ENCODE measurements at places on chromosomes 13 and 19.

DNA sequence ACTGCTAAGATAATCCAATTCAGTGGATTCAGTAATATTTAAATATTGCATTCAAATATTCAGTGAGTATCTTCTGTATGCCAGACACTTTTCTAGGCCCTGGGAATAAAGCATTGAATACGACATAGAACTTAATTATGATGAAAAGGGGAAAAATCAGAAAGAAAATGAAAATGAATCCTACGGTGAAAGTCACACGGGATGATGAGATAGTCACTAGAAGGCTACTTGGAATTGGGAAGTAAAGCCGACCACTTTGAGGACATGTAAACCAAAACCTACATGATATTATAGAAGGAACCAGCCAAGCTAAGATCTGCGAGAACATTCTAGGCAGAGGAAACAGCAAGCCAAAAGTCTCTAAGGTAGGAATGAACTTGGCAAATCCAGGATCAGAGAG is 10.1 kb downstream of the DPY19L3 start:
- DNase-seq: no peak

- no peak for DNase-seq
These were observed 8.1 kb upstream of the RSPH6A start for GRCh38 chr19:45823182-45823581.

DNA sequence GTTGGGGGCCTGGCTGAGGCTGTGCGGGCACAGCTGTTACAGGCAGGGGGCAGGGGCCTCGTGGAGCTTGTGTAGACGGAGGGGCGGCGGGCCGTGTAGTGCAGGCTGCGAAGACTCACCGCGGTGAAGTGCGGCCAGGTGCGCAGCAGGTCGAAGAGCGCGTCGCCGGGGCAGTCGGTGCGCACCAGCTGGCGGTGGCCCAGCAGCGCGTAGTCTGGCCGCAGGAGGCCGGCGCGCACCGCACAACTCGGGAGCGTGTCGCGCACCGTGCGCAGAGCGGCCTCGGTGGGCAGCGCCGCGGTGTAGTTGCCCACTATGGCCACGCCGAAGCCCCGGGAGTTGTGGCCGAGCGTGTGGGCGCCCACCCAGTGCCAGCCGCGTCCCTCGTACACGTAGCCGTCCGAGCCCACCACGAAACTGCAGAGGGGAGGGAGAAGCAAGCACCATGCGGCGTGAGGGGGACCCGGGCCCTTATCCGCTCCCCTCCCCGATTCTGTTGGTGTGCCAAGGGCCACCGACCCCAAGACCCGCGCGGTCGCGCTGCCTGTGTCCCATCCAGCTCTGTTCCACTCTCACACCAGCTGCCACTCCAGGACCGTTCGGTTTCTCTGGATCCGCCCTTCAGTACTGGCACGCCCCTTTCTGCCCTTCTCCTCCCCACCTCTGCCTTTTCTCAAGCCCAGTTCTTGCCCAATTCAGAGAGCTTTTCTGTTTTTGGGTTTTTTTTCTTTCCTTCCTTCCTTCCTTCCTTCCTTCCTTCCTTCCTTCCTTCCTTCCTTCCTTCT is 5.4 kb upstream of the RASAL3 start:
- DNase-seq: peak; percentile 37

- no peak for DNase-seq
These were observed 113.1 kb downstream of the KLF5 start for GRCh38 chr13:73171926-73172325.

- no peak for DNase-seq
These were observed 20.6 kb upstream of the PCCA start for GRCh38 chr13:100068133-100068931.

DNA sequence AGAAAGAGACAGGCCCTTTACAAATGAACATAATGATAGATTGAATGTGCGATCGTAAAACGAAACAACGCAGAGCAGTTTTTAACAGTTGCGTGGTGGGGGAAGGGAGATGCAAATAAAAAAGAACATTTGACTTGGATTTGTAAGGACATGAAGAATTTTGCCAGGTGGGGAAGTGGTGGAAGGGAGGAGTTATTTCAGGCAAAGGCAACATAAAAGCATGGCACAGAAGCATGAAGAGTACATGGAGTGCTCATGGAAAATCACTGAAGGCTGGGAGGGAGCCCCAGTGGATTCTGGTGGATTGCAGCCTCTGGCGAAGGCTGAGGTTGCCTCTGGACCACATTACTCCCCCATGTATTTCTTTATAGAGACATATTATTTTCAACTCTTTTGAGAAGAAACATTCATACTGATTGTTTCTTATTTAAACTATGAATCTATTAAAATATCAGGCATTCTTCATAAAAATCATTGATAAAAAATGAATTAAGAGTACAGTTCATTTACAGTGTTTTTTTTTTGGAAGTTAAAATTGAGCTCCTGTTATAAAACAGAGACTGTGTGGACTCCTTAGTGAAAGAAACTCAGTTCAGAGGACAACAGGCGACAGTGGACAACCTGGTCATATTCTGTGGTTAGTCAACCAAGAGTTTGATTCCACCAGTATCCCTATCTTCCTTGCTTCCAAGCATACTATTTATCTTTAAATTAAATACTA is 57.5 kb downstream of the STARD13 start:
- DNase-seq: no peak

GRCh38 chr13:106182404-106182803 is 353.1 kb downstream of the EFNB2 start:
- DNase-seq: no peak

- DNase-seq: no peak
These were observed 77.9 kb upstream of the XPO4 start for GRCh38 chr13:20980430-20980829.

DNA sequence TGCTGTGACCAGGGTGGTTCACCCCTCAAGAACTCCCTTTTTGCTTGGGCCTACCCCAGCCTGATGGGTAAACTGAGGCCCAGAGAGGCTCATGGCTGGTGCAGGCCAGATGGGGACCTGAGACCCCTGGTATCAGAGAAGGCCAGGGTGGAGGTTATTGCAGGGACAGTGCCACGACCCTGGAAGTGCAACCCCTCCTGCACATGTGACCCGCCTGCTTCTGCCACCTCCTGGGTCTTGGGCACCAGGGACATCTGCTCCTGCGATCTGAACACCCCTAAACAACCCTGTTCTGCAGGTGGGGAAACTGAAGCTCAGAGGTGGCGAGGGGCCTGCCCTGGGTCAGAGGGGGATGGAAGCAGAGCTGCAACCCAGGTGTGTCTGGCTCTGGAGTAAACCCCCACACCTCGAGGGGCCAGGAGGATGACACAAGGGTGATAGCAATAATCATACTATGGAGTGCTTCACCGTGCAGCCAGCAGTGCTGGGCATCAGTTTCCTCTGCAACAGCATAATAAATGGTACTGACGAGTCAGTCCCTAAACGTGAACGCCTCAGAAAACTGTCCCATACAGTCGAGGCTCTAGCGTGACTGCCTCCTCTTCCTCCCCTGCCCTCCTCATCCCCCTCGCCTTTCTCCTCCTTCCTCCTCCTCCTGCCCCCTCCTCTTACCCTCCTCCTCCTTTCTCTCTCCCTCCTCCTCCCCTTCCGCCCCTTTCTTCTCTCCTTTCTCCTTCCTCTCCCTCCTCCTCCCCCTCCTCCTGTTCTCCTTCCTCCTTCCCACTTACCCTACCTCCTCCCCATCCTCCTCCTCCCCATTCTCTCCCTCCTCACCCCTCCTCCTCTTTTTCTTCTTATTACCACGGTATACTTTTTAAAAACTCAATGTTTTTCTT is 4.3 kb downstream of the YJEFN3 start:
- DNase-seq: no peak

GRCh38 chr19:7408251-7408650 is 59.5 kb downstream of the ARHGEF18 start:
- DNase-seq: no peak
